Activated naive CD4-positive, alpha-beta T cell treated with anti-CD3 and anti-CD28 coated beads for 36 hours (primary cell): ENCODE measurements at places on chromosomes 11 and 22.
A peak's percentile ranks its signal among the peaks of the same experiment; 100 is the strongest.

DNA sequence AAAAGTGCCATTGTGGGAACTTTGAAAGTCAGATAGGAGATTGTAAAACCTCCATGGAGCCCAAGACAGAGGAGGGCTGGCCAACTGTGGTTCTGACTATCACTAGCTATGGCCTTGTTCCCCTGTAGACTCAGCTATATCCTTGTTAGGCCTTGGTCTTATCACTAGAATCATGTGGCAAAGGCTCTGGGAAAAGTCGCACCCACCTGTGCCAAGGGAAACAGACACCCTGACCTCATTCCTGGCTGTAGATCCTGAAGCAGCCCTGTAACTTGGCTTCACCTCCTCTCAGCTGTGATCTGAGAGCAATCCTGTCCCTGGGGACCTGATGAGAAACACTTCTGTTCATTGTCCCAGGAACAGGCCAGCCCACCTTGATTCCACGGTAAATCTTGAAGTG, 566.2 kb downstream of the TMEM135 start:
- H3K27ac ChIP-seq, result no peak overlapping the region
- no peaks in the 10 kb centered on the region for H3K4me1 ChIP-seq
- no peak overlapping the region for H3K4me3 ChIP-seq

- no peak overlapping the region for H3K27ac ChIP-seq
- H3K36me3 ChIP-seq, result no peaks in the 10 kb centered on the region
- DNase-seq, result no peak
- no peaks in the 10 kb centered on the region for H3K4me1 ChIP-seq
Observed at GRCh38 chr11:35631891-35632290, 13.6 kb downstream of the FJX1 start.

GRCh38 chr11:120326845-120327281, 1.8 kb downstream of the TLCD5 start:
- no peak overlapping the region for H3K27ac ChIP-seq
- peaks cover 13% of the 10 kb centered on the region for H3K4me1 ChIP-seq
- no peaks in the 10 kb centered on the region for H3K36me3 ChIP-seq
- H3K4me3 ChIP-seq, result no peak overlapping the region
- DNase-seq, result no peak

GRCh38 chr11:122879785-122880184, 2.8 kb upstream of the JHY start:
- no peak for DNase-seq
- H3K36me3 ChIP-seq, result no peaks in the 10 kb centered on the region
- H3K4me3 ChIP-seq, result no peak overlapping the region
- peaks cover 1% of the 10 kb centered on the region for H3K27me3 ChIP-seq
- peaks cover 19% of the 10 kb centered on the region for H3K4me1 ChIP-seq

DNA sequence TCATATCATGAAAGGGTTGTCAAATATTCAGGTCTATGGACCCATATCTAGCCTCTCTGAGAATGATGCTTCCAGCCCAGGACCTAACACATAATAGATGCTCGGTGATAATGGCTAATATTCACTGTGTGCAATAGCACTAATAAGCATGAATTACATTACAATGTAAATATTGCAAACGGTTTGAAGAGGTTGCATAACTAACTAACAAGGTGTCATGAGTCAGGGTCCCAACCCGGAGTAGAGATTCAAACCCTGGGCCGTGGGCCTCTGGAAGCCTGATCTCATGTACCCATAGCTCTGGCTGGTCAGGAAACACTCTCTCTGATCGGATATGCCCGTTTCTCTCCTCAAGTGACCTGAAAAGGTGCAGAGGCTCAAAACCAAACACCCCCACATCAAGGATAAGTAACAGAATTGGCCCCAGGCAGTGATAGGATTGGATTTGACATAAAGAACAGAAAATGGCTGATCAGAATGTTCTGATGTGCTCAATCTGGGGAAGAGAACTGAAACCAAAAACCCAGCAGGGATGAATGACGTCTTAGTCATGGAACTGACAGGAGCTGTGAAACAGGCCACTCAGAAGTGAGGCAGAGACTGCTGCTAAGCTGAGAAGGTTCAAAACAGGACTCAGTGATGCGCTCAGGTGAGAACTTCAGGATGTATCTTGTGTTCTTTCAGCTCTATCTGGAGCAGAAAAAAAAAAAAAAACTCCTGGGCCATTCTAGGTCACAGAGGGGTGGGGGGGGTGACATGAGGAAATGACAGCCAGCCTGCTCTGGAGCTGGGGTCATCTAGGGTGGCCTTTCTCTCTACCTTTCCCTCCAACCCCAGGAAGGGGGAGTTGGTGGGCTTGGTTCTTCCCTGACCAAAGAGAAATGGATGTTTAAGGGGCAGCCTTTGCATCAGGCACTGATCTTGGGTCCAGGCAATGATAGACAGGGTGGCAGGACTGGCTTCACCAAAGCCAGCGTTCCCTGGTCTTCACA, 6.6 kb upstream of the KCTD17 start:
- peak; percentile 67 for DNase-seq
- peaks cover 21% of the 10 kb centered on the region for H3K4me1 ChIP-seq
- H3K27ac ChIP-seq, result no peak overlapping the region
- H3K36me3 ChIP-seq, result no peaks in the 10 kb centered on the region

DNA sequence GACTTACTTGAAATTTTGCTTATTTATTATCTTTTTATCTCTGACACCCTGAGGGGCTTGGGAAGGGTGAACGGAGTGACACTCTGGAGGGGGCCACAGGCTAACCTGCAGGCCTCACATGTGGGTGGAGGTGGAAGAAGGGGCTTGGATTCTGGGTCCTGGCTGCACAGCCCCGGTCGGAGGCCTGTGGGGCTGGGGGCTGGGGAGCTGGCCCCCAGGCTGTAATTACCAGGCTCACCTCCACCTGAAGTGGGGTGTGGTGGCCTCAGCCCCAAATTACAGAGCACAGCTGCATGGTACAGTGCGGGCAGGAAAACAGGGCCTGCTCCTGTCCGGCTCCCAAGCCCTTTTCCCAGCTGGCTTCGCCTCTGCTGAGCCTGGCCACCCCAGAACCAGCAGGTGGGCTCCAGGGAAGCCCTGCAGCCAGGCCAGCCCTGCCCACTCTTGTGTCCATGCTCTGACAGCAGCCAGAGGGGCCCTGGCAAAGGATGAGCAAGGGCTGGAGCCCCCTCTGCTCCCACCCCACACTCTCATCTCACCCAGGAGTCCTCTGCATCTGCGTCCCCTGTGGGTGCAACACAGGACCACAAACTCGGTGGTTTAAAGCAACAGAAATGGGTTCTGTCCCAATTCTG, 48.0 kb downstream of the IGF2 start:
- no peaks in the 10 kb centered on the region for H3K27me3 ChIP-seq
- no peak overlapping the region for H3K4me3 ChIP-seq
- H3K27ac ChIP-seq, result no peak overlapping the region
- peaks cover 9% of the 10 kb centered on the region for H3K4me1 ChIP-seq
- no peaks in the 10 kb centered on the region for H3K36me3 ChIP-seq
- no peak for DNase-seq

DNA sequence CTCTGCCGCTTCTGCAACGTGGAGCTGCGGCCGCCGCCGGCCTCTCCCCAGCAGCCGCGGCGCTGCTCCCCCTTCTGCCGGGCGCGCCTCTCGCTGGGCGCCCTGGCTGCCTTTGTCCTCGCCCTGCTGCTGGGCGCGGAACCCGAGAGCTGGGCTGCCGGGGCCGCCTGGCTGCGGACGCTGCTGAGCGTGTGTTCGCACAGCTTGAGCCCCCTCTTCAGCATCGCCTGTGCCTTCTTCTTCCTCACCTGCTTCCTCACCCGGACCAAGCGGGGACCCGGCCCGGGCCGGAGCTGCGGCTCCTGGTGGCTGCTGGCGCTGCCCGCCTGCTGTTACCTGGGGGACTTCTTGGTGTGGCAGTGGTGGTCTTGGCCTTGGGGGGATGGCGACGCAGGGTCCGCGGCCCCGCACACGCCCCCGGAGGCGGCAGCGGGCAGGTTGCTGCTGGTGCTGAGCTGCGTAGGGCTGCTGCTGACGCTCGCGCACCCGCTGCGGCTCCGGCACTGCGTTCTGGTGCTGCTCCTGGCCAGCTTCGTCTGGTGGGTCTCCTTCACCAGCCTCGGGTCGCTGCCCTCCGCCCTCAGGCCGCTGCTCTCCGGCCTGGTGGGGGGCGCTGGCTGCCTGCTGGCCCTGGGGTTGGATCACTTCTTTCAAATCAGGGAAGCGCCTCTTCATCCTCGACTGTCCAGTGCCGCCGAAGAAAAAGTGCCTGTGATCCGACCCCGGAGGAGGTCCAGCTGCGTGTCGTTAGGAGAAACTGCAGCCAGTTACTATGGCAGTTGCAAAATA, 816 bp downstream of the PDE3B start:
- DNase-seq, result peak; percentile 43
- no peaks in the 10 kb centered on the region for H3K27me3 ChIP-seq
- peaks cover 49% of the 10 kb centered on the region for H3K4me1 ChIP-seq
- peak overlapping the region; percentile 81 for H3K4me3 ChIP-seq
- peak overlapping the region; percentile 91 for H3K27ac ChIP-seq

DNA sequence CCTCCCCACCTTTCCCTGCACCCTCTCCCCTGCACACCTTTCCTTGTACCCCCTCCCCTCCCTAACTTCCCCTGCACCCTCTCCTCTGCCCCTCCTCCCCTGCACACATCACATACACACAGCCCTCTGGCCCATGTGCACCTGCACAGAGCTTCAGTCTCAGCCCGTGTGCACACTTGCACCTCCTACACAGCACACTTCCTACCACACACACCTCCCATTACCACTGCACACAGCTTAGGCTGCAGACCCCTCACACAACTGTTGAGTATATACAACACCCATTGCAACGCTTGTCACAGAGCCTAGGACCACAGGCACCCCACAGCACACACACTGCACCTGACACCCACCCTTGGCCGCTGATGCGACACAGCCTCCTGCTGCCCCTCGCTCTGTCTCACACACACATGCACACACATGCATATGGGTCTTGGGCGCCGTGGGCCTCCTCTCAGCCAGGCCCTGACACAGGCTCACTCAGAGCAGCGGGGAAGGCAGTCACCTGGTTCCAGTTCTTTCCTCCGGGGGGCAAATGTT, 411 bp downstream of the SIGIRR start:
- peaks cover 30% of the 10 kb centered on the region for H3K4me1 ChIP-seq
- DNase-seq, result no peak
- no peaks in the 10 kb centered on the region for H3K36me3 ChIP-seq
- peak overlapping the region; percentile 86 for H3K4me3 ChIP-seq

GRCh38 chr11:85316967-85317366, 310.2 kb downstream of the DLG2 start:
- H3K4me1 ChIP-seq, result no peaks in the 10 kb centered on the region
- H3K36me3 ChIP-seq, result no peaks in the 10 kb centered on the region
- H3K4me3 ChIP-seq, result no peak overlapping the region
- no peaks in the 10 kb centered on the region for H3K27me3 ChIP-seq
- H3K27ac ChIP-seq, result no peak overlapping the region

DNA sequence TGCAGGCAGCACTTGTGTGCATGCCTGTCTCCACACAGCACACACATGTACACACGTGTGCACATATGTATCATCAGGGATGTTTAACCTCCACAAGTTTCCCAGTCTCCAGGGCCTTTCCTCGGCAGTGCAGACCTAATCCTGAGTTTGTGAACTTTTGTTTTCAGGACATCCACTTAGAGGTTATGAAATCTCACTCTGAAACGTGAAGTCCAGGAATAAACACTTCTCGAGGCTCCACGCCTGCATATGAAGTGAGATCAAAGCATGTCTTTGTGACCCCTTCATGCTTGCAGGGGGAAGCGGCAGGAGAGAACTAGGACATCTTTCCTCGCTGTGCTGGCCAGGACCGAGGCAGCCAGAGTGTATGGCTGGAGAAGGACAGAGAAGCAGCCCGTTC, 3.1 kb downstream of the SHISAL1 start:
- no peaks in the 10 kb centered on the region for H3K36me3 ChIP-seq
- no peak for DNase-seq
- no peaks in the 10 kb centered on the region for H3K27me3 ChIP-seq
- no peak overlapping the region for H3K27ac ChIP-seq
- no peak overlapping the region for H3K4me3 ChIP-seq

DNA sequence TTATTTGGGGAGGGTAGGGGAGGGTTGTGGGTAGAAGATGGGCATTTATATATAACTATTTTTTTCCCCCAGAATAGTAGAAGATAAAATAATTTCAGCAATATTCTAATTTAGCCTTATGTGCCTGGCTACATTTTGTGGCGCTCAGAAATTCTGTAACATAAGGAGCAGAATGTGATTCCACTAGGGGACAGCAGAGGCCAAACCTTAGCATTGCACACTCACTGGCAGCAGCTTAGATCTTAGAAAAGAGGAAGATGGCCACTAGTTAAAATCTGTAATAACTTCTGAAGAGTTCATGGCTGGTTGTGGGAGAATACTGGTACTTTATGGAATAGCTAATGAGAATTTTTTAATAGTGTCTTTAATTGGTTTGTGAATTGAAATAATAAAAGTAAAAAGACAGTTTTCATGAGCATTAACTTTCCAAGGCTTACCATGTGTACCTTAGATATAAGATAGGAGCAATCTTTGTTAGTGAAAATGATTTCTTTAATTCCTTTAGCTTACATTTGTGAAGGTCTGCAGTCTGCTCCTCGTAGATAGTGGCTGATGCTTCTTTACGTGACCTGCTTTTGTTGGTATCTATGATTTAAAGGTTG, 33.1 kb downstream of the DDX10 start:
- H3K27me3 ChIP-seq, result no peaks in the 10 kb centered on the region
- no peak overlapping the region for H3K27ac ChIP-seq
- peaks cover 25% of the 10 kb centered on the region for H3K36me3 ChIP-seq
- H3K4me1 ChIP-seq, result no peaks in the 10 kb centered on the region
- no peak overlapping the region for H3K4me3 ChIP-seq
